ENCODE measurements at places on chromosomes 12 and 14. TPM values are rescaled to one million over a fixed set of nuclear protein-coding genes. Genes with fewer than 3 reads are reported as not detected.

DNA sequence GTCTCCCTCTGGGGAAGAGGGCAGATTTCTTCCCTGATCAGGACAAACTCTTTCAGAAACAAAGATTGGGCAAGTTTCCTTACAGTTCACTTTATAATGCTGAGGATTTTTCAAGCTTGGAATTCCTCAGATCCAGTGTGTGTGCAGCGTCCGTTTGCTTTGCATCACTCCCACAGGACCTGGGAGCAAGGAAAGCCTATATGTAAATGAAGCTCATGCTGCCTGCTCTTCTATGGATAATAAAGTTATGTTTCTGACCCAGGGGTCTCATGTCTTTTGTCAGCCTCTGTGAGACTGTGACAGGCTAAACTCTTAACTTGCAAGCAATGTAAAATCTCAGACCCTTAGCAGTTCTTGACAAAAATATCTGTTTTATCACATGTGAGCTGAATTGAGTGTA, 41.6 kb downstream of the TRHDE start:
- no peak for DNase-seq

- no peak for DNase-seq
Measured at GRCh38 chr12:43711348-43711747, 47.2 kb downstream of the PUS7L start.

DNA sequence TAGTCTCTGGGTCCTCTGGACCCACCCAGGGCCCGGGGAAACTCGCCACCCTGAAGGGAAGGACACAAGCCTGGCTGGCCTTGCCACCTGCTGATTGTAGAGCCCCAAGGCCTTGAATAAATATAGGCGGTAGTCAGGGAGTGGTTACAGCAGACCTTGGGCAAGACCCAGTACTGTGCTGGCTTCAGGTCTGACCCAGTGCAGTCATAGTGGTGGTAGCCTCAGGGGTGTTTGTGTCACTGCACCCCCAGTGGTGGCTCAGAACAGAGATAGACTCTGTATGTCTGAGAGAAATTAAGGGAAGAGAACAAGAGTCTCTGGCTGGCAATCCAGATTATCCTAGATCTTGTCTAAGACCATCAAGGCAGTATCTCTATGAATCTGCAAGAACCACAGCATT, 63.5 kb downstream of the MAPKAPK5 start:
- DNase-seq, result no peak

- no peak for DNase-seq
Measured at GRCh38 chr12:127450826-127451225, 816.1 kb upstream of the TMEM132C start.

DNA sequence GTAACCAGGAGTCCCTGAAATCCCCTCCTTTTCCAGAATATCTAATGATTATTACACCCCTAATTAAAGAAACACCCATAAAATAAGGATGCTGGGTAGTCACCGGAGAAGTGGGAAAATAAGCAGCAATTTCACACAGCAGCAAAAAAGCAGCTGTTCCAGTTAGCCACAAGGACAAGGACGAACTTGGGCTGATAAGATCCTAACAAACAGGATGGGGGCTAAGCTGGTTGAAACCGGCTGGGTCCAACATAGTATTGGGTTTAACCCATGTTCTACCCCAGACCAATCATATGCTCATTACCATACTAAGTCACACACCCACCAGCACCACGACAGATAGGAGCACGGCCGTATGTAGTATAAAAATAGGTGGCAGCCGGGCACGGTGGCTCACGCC, 100.7 kb downstream of the RPL10L start:
- DNase-seq, result no peak

DNA sequence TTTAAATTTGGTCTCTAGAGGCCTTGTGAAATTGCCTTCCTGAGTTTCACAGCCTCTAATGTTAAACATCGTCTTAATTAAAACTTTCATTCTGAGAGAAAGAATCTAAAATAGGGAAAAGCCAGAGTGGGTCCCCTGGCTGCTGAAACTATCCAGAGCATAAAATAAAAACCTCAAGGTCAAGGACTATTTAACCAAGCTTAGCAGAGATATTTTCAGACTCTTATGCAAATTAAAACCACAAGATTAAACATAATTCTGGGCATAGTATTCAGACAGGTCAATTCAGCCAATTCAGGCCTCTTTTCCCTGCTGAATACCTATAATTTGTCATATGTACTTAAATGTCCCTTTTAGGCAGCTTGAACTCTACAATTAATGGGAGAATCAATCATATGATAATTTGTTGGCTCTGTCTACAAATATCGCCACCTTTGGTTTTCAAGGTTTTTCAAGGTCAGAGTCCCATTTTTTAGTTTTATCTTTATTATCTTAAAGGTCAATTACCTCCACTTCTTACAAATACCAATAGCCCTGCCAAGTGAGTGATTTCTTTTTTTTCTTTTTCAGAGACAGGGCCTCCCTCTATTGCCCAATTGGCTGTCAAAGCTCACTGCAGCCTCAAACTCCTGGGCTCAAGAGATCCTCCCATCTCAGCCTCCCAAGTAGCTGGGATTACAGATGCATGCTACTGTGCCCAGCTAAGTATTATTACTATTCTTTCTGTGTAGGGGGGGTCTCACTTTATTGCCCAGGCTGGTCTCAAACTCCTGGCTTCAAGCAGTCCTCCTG, 257.1 kb downstream of the PHLDA1 start:
- DNase-seq, result no peak

DNA sequence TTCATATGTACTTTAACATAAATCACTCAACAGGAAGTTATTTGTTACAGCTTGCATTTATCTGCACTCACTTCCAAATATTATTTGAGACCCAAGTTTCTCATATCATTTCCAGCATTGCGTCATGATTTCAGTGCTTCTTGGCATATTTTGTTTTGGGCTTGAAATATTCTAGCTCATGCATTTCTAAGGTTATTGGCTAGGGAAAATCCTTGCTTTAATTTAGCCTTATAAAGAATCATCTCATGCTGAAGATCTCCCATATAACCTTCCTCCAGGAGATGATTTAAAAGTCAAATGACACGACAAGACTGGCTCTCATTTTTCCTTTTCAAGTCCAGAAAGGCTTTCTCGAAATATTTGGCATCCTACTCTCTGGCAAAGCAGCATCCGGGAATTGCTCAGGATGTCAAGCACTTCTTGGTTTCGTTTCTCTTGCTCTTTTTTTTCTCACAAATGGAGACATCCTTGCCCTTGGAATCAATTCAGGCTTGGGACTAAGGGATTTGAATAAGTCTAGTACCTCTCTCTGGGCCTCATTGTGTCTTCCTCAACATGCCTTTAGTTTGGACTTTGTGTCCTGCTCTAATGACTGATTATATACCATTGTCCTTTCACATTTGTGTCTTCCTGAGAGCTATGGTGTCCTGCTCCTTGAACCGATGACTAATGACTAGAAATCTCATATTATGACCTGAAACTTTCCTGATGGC, 295.0 kb downstream of the RMST start:
- peak; percentile 83 for DNase-seq

Gene PRR4
- polyA plus RNA-seq, result 2.2 TPM

- DNase-seq, result no peak
Measured at GRCh38 chr14:95529216-95529615, 5.6 kb upstream of the GLRX5 start.

DNA sequence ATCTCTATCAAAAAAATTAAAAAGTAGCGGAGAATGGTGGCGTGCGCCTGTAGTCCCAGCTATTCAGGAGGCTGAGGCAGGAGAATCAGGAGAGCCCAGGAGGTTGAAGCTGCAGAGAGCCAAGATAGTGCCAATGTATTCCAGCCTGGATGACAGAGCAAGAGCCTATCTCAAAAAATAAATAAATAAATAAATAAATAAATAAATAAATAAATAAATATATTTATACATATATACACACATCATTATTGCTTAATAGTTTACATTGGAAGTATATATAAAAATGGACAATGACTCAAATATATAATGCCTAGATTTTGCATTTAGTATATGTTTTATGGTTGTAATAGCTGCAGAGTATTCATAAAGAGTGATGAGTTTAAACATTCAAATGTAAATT, 53.1 kb downstream of the TOGARAM1 start:
- DNase-seq, result no peak

GRCh38 chr14:77092676-77093075, 5.4 kb upstream of the CIPC start:
- no peak for DNase-seq

DNA sequence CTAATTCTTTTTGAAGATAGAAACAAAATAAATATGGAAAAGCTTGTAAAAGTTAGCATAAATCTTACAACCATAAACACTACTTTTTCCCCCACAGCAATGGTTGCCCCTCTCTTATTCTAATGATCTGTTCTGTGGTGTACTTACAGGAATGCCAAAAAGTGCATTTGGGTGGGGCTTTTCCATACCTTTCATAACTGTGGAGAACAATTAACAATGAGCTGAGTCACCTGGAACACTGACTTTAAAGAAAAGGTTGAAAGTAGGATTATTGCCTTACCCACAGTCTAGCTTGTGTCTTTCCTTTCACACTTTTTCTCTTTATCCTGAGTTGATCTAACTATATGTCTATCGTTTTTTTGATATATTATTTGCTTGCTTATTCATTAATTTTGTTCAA, 86.9 kb downstream of the TPH2 start:
- DNase-seq, result no peak

DNA sequence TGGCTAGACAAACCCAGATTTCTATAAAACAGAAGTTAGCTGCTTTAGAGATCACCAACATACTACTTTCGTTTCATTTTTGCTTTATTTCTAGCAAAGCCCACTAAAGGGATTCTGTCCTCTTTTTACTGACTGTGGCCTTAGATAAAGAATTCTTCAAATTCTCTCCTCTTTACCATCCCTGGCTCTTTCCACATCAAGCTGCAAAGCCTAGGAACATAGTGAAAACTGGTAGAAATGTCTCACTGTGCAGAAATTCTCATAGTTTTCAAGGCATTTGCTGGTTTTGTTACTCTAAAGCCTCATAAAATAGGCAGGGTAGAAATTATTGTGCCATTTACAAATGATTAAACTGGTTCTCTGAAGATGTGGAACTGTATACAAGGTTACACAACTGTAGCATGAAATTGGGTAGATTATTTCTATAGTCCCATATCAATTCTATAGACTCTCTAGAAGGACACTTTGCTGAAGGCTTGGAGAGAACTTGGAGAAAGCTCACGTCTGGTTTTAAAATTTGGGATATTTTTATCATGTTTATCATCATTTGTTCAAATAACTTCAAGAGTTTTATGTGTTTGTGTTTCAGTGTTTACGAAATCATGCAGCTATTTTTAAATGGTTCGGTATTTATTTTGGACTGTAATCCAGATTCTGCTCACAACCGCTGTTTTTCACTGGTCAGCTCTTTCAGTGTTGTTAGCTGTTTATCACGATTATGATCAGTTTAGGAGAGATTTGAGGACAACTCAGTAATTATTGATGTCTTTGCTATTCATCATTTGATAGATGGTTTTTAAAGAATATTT, 36.7 kb upstream of the CSRP2 start:
- DNase-seq, result no peak

DNA sequence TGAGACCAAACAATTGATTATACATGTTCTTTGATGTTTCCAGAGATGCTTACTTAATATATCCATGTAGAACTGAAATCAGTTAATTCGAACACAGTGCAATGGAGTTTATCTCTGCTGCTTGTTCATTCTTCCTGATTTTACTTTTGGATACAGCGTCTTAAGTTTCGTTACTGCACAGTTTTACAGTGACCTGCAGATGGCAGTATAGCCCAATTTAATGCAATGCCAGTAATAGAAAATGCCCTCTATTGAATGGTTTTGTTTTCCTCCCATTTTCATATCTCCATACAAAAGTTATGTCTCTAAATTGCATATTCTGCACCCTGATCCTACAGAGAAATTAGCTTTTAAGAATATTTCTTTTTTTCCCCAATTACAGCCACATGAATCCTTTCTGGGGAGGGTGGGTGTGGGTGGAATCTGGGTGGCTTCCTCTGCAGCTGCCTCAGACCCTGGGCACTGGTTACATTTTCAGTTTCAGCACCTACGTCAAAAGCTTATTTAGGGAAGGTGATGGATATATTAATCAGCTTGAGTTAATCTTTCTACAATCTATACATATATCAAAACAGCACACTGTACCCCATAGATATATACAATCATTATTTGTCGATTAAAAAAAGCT, 101.1 kb upstream of the DCD start:
- DNase-seq, result peak; percentile 51

DNA sequence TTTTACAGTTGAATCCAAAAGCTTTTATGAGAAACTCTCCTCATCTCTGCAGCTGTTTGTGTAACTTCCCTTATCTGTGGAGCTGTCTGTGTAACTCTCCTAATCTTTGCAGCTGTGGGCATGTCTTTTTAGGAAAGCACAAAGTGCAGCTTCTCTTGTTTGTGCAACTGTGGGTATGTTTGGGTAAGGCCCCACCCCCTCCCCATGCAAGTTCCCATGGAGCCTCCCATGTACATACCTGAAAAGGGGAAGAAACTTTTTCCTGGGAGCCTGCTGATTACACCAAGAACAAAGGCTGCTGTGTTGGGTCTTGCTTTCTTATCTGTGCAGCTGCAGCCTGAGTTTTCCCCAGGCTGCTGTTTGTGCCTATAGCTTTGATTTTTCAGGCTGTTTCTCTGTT, 42.7 kb upstream of the CDKN3 start:
- no peak for DNase-seq

DNA sequence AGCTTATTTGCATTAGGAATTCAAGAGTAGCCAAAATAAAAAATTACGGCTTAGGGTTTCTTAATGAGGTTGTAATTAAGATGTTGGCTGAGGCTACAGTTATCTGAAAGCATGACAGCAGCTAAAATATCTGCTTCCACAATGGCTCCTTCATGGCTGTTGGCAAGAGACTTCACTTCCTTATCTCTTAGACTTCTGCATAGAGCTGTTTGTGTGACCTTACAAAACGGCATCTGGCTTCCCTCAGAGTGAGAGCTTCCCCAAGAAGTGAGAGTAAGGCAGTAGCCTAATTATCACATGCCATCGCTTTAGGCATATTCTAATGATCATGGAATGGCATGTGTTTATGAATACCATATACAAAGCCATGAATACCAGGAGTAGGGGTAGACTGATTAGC, 57.6 kb downstream of the CCDC59 start:
- no peak for DNase-seq

Gene C14orf180
- 8.2 TPM for polyA plus RNA-seq

DNA sequence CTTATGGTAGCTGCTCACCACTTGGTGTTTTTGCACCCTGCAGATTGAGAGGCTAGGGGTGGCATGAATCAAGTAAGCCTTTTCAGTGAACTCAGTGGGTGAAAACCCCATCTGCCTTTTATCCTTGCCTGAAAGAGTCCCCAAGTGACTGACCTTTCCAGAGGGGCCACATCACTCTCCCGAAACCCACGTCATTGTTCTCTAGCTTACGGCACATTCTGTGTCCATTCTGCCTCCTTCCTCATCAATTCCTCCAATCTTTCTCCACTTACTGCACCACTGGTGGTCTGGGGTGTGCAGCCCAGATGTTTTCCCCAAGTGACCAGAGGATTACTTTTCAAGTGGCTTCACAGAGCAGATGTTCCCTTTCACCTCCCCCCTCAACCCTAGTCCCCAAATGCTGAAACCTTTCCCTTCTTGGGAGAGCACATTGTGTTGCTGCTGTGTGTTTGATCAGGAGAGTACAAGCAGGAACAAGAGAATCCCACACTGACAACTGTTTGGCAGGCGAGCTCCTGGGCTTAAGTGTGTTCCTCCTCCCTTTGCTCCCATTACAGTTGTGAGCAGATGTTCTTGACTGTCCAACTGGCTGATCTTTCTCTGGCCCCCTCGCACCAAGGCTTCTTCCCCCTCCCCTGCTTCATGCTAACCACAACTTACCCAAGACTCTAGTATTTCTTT, 138.0 kb upstream of the IGF1 start:
- peak; percentile 60 for DNase-seq

Gene TMEM116
- 15.2 TPM for polyA plus RNA-seq

Gene SPIC
- polyA plus RNA-seq, result not detected

Gene ANG
- 2.3 TPM for polyA plus RNA-seq

- DNase-seq, result no peak
Measured at GRCh38 chr14:31527087-31527486, 34.1 kb upstream of the NUBPL start.

Measured in muscle of back (tissue), 13 donors.